ENCODE measurements at places on chromosomes 3 and 15.

DNA sequence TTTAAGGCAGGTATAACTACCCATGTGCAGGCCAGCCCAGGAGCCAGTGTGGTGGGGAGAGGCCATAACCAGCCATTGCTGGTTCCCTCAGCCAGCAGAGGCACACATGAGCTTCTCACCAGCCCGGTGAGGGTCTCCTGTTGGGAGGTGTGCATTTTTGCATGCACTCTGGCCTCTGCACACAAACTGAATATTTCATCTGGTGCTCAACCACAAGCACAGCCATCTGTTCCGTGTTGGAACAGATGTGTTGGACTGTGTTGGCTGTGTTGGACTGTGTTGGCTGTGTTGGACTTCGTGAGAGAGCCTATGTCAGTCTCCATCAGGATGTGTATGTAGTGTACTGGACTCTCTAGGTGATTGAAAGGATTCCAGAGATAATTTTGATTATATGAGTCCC, 67.2 kb downstream of the RPL39L start:
- no peak for DNase-seq

GRCh38 chr3:172096881-172097420, 57.6 kb downstream of the FNDC3B start:
- no peak for DNase-seq

DNA sequence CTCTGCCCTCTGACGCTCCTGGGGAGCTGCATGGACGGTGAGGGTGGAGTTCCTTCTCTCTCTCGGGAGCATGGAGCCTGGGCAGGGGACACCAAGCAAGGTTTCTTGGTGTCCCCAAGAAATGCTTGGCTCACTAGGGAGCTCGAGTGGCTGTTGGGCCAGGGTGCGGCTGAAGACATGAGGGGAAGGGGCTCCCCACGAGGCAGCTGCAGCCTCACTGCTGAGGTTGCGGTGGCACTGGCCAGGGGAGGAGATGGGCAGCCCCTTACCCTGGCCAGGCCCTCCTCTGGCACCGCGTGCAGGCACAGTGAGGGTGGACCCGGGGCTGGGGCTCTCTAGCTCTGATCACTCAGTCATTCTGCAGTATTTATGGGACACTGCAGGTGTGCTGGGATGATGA, 43.5 kb upstream of the SLC41A3 start:
- DNase-seq, result no peak

DNA sequence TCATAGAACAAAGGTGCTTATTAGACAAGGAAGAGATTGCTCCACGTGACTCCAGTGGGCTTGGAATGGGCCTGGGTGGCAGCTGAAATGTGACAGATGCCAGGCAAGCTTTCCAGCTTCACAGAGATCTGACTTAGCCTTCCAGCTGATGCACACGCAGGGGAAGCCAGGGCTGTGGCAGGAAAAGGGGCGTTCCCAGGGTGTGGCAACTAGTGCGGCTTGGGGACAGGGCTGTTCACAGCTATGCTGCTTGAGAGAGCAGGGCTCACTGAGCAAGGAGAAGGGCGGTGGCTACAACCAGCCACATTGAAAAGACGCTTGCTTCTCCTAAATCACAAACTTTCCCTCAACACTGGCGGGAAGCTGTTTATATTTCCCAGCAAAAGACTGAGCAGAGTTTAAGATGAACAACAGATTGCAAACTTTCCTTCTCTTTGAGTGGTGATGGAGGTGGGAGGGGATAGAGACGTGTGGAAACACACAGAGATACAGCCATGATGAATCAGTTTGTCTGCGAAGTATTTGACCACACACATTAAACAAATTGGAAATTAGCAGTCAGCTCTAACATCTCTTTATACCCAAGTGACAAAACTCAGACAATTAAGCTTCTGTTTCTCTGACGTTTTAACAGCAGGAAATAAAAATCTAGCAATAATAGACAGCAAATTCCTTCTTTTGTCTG, 127.5 kb downstream of the BDH1 start:
- no peak for DNase-seq

- DNase-seq, result no peak
These were observed 31.4 kb upstream of the ABHD5 start for GRCh38 chr3:43659250-43659880.

DNA sequence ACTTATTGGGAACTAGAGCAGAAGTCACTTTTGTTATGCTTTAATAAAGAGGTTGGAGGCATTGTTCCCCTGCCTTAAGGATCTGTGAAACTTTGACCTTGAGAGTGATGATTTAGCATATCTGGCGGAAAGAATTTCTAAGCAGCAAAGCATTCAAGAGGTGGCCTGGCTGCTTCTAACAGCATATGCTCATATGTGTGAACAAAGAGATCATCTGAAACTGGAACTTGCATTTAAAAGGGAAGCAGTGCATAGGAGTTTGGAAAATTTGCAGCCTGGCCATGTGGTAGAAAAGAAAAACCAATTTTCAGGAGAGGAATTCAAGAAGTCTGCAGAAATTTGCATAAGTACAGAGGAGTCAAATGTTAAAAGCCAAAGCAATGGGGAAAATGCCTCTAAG, 56.4 kb upstream of the GOLIM4 start:
- no peak for DNase-seq

DNA sequence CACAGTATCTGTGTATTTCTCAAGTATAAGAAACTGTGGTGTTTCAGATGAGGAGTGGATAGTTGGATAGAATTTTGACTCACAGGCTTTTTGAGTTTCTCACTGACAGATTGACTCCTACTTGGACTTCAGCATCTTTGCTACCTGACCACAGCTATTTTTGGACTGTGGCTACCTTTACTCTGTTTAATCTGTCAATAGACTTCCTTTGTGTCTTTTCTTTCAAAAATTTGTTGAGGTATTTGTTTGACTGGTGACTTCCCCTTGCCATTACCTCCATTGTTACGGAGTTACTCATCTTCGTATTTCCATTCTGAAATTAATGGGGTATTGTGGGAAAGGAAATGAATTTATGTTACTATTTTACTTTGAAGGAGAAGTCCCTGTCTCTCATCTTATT, 123.8 kb downstream of the AGBL1 start:
- no peak for DNase-seq

- DNase-seq, result no peak
These were observed 5.8 kb upstream of the HEG1 start for GRCh38 chr3:125061646-125062045.

GRCh38 chr3:52857133-52857532, 22.3 kb upstream of the MUSTN1 start:
- DNase-seq, result no peak

- DNase-seq, result no peak
These were observed 57.9 kb upstream of the DCUN1D1 start for GRCh38 chr3:183038221-183038620.

DNA sequence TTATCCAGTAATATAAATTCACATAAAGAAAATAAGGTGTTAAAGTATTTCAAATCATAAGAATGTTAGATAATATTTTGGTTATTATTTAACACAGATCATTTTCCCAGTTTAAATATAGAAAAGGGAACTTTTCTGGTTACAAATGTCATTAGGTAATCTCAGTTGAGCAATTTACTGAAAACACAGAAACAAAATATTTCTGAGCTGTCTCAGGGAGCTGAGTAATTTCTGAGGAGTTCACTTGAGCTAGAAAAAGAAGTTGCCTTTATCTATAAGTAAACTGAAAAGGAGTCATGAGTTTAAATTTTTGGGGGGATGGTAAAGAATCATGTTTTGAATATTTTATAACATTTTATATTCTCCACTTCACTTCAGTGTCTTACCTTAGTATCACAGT, 855.4 kb upstream of the ARPP21 start:
- no peak for DNase-seq

DNA sequence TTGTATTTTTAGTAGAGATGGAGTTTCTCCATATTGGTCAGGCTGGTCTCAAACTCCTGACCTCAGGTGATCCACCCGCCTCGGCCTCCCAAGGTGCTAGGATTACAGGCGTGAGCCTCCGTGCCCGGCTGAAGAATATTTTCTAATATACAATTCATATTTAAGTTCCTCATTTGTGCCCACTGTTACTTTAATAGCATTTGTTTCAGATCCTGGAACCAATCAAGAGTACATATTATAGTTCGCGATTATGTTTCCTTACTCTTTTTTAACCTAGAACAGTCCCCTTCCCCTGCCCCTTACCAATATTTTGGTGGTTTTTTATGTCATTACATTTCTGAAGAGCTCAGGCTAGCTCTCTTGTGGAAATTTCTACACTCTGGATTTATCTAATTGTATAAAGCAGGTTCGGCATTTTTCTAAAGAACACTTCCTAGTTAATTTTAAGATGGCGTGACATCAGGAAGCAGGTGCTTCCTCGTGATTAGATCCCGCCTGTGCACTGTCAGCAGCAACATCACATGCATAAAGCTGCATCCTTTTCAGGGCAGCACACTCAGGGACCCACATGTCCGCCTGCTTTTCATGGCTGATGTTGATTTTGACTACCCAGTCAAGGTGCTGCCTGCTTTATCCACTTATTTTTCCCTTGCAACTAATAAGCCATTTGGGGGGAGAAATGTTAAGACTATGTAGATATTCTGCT, 88.7 kb upstream of the EPHB3 start:
- DNase-seq, result no peak

GRCh38 chr3:147699175-147699838, 290.1 kb downstream of the ZIC1 start:
- DNase-seq, result no peak

GRCh38 chr15:42275780-42276391, 2.7 kb upstream of the TMEM87A start:
- DNase-seq, result peak; percentile 22

GRCh38 chr3:18507333-18507732, 82.2 kb upstream of the SATB1 start:
- DNase-seq, result no peak

GRCh38 chr3:37988931-37989525, 1.6 kb upstream of the VILL start:
- DNase-seq, result no peak

All from C1 segment of cervical spinal cord (tissue), 14 donors.